B cell (primary cell): ENCODE measurements at places on chromosomes 13 and 19. TPM values are rescaled to one million over a fixed set of nuclear protein-coding genes. Genes with fewer than 3 reads are reported as not detected.

The PPAN gene
- 80.5 and 88.0 TPM in 2 replicates for total RNA-seq

GRCh38 chr19:35718345-35719041, 690 bp downstream of the KMT2B start:
- peak; percentile 57 for DNase-seq

GRCh38 chr13:59677430-59677829, 486.3 kb downstream of the DIAPH3 start:
- no peak for DNase-seq

- peak; percentile 87 for DNase-seq
These were observed 13.3 kb upstream of the ISYNA1 start for GRCh38 chr19:18450931-18451836.

DNA sequence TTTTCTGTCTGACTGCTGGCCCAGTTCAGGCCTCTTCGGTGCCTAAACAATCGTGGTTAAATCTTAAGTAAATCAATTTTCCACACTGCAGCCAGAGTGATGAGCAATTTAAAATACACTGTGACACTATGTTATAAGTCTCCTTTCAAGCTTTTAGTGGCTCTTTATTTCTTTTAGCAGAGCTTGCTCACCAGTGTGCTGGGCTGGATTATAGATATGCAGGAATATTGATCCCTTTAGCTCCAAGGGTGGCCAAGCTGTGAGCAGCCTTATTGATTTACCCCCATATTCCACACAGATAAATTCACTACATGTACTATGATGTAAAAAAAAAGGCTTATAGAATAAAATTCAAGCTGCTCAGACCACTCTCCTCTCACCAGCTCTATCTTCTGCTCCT, 21.7 kb downstream of the CBY2 start:
- DNase-seq: no peak

The FBXO27 gene
- total RNA-seq: 0.12 TPM in 1 of 2 replicates, not detected in the other

GRCh38 chr13:85985797-85986196, 186.6 kb upstream of the SLITRK6 start:
- DNase-seq: no peak

The NAPSA gene
- 3.5 and 4.7 TPM in 2 replicates for total RNA-seq

DNA sequence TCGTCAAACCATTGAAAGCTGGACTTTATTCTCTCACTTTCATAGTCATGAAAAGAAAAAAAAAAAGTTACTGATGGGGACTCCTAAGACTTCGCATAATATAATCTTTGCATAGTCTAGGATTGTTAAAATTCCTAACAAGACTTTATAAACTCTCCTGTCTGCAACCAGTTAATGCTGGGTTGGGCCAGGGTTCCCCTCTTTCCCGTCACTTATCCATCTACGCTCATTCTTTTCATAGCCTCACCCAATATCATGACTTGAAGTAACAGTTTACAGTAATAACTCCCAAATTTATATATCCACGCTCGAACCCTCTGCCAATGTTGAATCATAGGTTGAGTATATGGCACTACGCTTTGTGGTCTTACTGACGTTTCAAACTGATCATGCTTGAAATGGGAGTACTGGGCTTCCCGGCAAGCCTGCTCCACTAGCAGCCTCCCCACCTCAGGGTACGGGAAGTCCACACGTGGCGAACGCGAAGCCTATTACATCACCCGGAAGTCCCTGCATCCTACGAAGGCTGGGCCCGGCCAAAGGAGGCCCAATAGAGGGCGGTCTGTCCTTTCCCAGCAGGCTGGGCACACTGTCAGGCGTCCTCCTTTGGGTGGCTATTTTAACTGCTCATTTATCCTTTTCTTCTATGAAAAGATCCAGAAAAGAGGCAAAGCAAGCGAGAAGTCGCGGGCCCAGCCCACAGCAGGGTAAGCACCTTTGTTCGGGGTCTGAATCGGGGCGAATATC, 694 bp upstream of the ZNF460 start:
- peak; percentile 92 for DNase-seq

- no peak for DNase-seq
These were observed 22.0 kb upstream of the SLC7A9 start for GRCh38 chr19:32891609-32892008.

The ZNF471 gene
- 4.7 and 5.9 TPM in 2 replicates for total RNA-seq

The METTL21C gene
- total RNA-seq: not detected in 2 replicates
